Fibroblast of gingiva (primary cell): ENCODE measurements at places on chromosomes 5 and 9.

DNA sequence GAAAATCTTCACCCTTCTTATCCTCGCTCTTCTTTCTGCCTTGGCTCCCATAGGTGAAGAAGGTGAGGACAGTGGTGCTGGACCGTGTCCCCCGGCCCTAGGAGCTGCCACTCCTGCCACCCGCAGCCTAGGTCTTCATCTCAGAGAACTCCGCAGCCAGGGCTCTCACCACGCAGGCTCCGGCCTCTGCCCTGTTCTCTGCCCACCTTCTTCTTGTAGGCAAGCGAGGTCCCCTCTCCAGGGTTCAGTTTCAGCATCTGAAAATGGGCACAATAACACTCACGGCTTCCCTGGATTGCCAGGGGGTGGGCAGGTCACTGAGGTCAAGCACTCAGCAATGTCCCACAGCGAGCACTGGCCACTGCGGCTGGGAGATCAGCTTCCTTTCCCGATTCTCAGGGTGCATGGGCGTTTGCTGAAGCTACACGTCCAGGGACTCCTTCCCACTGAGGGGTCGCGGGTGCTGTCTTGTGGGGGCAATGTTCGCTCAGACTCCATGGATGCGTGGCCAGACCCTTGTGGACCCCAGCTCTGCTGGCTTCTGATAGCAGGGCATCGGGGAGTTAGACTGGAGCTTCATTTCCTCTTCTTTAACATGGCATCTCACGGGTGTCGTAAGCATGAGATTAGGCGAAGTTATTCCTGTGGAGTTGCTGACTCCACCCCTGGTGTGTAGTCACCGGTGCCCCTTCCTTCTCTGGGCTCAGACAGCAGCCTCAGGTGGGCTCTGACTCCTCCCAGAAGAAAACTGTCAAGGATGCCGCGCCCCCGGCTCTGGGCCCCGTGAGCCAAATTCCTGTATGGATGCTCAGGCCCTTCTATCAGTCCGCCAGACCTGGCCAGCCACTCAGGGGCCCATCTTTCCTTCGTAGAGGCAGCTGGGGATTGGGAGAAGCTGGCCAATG is 145.1 kb upstream of the IRX2 start:
- DNase-seq = no peak

- DNase-seq = no peak
These were observed 27.1 kb downstream of the KCNMB1 start for GRCh38 chr5:170362102-170362501.

DNA sequence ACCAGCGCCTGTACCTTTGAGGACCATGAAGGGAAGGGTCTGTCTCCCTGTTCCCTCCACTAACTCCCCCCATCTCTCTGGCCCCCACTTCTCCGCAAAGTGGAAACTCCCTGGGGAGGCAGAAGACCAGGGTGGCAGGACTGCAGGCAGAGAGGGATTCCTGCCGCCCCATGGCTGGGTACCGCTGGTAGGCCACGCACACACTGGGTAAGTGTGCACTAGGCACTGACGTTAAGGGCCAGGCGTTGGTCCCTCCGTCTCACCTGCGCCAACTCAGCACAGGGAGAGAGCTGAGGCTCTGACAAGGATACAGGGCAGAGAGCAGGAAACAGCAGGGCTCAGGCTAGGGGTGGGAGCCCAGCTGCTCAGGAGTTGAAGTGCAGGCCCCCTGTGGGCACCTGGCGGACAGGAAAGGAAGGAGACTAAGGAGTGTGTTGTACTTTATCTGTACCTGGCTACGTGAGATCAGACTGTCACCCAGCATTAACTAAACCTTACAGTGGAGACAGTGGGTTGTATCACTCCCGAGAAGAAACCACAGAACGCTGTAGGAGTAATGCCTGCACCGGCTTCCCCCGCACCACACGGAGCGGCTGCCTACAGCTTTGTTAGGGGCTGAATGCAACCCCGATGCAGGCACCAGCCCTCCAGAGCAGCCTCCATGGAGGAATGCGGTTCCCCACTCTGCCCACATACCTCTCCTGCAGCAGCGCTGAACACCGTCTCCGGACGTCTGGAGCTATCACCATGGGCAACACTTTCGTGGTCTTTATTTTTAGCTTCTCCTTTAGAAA is 34.2 kb upstream of the CLPTM1L start:
- no peak for DNase-seq

GRCh38 chr5:34053133-34053532 is 10.1 kb upstream of the C1QTNF3 start:
- DNase-seq = peak; percentile 85

DNA sequence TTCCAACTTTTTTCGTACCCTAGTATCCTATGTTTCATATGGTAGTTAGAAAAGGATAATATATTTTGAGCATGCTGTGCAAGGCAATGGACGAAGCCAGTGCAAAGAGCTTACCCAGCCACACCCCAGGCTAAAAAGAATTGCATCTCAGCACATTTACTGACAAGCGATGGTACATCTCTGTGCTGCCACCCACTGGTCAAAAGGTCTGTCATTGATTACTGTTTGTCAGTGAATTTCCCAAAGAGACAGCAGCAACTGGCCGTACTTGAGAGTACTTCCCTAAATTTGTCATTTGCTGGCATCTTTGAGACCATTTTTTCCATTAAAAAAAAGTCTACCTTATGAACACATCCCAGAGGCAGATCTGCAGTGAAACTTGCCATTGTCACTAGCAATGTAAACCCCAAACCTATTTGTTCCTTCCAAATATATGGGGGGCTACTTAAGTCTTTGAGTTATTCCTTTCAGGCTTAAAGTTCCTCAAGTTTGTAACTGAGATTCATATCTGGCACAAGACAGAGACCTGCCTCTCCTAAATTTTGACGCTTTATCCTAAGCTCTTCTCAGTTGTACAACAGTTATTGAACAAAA is 184.3 kb downstream of the CTNND2 start:
- DNase-seq = no peak

DNA sequence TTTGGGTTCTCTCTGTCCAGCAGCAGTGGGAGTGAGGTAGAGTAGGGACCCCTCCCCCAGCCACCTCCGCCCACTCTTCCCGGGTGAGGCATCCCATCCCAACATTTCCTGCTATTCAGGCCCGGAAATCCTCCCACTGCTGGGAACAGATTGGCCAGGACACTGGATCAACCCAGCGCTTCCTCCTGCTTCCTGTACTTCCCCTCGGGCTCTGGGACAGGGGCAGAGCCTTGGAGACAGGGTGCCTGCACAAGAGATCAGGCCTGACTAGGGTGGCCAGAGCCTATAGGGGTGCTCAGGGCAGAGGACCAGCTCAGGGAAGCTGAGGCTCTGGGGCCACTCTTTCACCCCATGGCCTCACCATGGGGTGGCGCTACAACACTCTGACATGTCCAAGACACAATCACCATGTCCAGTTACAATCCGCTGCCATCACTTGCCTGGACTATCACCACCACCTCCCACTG is 14.5 kb downstream of the SH2D3C start:
- DNase-seq = no peak

DNA sequence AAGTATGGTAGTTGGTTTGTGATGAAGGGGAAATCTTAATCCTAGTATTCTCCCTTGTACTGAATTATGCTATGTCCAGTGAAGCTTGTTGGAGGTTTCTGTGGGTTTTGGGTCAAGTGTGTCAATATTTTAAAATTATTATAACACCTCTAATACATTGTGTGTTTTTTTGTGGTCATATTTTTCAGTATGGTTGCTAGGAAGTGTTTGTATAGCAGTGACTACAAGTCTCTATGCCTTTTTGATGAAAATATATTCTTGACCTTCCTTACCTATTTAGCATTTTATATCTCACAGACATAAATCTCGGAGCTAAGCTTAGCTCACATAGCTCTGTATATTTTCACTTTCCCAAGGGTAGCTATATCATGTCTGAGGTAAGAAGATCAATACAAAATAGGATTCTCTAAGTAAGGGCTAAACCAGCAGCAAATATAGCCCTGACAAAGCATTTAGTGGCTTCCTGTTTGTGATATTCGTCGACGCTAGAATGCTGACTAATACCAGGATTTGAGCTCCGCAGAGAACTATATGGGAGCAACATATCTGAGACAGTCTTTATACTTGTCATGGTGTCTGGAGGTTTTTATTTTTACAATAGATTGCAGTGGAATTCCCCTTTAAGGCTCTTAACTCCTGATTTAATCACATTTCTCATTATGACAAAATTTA is 82.3 kb downstream of the MACIR start:
- no peak for DNase-seq

- DNase-seq = peak; percentile 32
These were observed 111.8 kb downstream of the ACTL7B start for GRCh38 chr9:108743901-108744371.

- DNase-seq = no peak
These were observed 283.9 kb upstream of the TNC start for GRCh38 chr9:115401756-115402327.

DNA sequence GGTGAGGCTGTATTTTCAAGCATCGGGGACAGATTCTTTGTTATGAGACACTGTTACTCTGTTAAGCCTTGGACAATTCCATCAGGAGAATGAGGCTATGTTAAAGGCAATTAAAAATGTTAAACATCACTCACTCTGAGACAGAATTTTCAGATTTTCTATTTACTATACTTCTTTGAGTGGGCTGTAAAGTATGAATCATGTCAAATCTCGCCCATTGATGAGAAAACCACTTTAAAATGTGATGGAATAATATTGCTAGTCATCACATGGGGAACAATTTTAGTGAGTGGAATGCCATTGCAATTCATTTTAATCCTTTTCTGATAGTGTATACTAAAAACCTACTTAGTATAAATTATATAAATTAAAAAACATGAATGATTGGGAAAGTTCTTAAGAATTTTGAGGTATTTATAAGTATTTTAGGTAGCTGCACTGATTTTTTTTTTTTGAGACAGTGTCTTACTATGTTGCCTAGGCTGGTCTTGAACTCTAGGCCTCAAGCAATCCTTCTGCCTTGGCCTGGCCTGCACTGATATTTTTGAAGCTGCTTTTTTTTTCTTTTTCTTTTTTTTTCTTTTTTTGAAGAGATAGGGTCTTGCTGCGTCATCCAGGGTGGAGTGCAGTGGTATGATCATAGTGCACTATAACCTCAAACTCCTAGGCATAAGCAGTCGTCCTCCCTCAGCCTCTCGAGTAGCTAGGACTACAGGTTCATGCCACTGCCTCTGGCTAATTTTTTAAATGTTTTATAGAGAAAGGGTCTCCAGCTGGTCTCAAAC is 73.2 kb downstream of the KIAA1958 start:
- no peak for DNase-seq

- DNase-seq = peak; percentile 75
These were observed 27.5 kb downstream of the SPARC start for GRCh38 chr5:151659001-151659754.

GRCh38 chr9:35108946-35109575 is 6.1 kb upstream of the STOML2 start:
- DNase-seq = no peak

DNA sequence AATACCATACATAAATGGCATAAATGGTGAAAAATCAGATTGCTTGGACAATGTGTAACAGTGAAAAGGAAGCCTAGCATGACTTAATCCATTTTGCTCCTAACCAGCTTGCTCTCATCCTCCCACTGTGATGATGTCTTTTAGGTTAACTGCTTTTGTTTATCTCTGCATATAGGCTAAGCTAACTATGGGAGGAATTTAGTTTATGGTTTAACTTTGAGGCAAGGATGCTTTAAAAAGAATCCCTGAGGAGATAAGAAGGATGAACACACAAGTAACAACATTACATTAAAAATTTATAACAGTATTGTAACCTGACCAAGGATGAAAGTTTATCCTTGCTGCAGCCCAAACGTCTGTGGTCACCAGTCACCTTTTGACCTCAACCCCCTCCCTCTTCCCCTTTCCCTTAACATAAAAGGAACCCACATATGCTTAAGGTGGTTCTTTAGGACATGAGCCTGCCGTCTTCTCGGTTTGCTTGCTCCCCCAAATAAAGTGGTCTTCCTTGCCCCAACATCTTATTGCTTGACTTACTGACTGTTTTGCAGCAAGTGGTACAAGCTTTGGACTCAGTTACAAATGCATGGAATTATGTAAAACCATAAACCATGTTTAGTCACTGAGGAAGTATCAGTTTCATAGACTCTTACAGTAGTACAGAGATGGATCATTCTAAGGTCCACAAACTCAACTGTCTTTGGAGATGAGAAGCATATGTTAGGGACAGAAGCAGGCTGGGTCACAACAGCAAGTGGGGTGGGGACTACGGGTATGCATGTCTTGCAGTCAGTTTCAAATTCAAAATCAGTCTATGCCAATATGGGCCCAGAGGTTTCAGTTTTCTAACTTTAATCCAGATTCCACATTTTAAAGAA is 31.3 kb downstream of the AGXT2 start:
- no peak for DNase-seq

GRCh38 chr9:27542508-27542907 is 12.9 kb upstream of the MOB3B start:
- DNase-seq = peak; percentile 70

DNA sequence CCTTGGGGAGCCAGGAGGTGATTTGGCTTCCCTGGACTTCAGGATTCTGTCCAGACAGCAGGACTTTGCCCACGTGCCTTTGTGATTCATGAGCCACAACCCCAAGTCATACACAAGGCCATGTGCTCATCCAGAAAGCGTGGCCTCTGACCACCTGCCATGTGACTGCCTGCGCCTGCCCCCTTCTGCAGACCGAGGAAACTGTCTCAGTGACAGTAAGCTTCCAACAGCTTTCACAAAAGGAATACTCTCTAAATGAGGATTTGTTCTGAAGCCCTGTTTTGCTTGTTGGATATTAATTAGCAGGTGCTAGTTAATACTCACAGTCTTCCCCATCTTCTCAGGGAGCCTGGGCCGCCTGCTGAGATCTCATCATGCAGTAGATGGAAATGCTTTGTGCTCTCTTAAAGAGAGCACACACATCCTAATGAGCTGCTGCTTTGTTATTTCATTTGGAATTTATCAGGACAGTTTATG is 36.9 kb upstream of the ANGPTL2 start:
- DNase-seq = peak; percentile 72

GRCh38 chr5:18749763-18750162 is 1115.5 kb downstream of the TAF11L14 start:
- no peak for DNase-seq

- DNase-seq = no peak
These were observed 32.5 kb downstream of the PTGES start for GRCh38 chr9:129720181-129720864.

DNA sequence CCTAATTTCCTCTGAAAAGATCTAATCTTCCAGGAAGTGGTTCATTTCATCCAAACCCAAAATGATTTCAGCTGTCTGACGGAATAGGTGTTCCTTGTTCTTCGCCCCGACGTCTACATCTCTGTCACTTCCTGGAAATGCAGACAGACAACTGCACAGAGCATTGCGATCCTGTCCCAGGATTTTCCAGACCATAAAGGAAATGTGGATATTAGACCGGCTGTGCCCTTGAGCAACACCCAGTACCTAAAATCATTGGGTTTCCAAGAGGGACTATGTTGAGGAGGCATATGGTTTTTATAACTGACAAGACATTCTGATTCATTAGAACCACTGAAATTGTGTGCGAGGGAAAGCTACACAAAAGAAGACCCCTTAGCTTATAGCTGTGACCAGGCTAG is 74.2 kb downstream of the MSX2 start:
- DNase-seq = peak; percentile 36
